ENCODE measurements at places on chromosomes 6 and 20. TPM values are rescaled to one million over a fixed set of nuclear protein-coding genes. Genes with fewer than 3 reads are reported as not detected.
A peak's percentile ranks its signal among the peaks of the same experiment; 100 is the strongest.

GRCh38 chr6:150875841-150876240, 10.3 kb downstream of the MTHFD1L start:
- DNase-seq, result no peak

GRCh38 chr20:11234608-11235007, 560.8 kb upstream of the JAG1 start:
- DNase-seq, result no peak

DNA sequence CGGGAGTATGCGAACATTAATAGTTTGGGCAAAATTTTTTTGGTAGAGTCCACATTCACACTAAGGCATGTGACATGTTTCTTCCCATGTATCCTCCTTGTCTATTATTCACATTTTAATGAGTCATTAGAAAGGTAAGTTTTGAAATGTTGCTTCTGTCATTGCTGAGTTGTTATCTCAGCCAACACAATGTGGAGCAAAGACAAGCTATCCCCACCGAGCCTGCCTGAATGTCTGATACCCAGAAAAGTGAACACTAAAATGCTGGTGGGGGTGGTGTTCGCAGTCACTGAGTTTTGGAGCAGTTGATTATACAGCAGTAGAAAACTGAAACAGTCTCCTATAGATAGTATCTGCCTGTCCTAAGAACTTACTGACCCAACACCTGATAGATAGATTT, 68.3 kb upstream of the ASF1A start:
- DNase-seq, result no peak

DNA sequence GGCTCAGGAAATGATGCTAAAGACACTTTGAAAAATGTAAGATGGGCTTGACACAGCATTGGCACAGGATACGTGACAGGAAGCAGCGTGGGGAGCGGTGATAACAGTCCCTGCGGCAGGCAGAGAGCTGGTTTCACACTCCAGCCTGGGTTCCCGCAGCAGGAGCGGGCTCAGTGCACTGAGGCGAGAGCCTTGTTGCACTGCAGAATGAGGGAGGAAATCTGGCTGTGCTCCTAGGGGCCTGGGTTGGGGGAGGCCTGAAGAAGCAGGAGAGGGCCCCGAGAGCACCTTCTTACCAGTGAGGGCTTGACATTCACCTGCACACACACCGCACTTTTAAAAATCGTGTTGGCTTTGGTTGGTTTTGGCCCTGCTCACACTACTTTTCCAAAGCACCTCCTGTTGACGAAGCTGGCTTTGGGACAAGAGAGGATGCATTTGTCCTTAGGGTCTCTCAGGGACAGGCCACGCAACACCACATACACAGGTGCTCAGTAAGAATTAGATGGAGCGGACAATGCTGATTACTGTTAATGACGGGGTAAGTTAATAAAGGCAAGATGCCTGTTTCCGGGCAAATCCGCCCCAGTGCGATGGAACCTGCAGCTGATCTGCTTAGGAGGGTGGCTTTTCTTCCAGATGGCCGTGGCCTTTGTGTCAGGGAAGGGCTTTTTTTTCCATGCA, 49.4 kb upstream of the ARMC2 start:
- DNase-seq, result no peak

- no peak for DNase-seq
These were observed 24.8 kb upstream of the RIMS4 start for GRCh38 chr20:44835116-44835515.

- DNase-seq, result no peak
These were observed 2.7 kb upstream of the HACE1 start for GRCh38 chr6:104862456-104862855.

DNA sequence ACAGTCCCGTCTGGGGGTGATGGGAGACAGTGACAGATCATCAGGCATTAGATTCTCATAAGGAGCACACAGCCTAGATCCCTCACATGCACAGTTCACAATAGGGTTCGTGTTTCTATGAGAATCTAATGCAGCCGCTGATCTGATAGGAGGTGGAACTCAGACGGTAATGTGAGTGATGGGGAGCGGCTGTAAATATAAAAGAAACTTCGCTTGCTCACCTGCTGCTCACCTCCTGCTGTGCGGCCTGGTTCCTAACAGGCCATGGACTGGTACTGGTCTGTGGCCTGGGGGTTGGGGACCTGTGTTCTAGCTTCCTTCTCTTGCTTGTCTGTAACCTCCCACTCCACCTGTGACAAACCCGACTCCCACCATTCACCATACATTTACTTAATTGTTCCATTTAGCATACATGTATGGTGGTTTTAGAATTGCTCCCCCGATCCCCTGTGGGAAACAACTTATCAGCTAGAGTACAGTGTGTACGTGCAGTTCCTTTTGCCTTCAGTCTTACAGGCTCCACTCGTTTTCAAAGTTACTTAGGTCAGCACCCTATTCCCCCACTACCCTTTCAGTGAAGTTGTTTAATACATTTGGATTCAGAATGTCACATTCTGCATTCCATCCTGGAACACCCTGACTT, 4.0 kb downstream of the MANBAL start:
- no peak for DNase-seq

DNA sequence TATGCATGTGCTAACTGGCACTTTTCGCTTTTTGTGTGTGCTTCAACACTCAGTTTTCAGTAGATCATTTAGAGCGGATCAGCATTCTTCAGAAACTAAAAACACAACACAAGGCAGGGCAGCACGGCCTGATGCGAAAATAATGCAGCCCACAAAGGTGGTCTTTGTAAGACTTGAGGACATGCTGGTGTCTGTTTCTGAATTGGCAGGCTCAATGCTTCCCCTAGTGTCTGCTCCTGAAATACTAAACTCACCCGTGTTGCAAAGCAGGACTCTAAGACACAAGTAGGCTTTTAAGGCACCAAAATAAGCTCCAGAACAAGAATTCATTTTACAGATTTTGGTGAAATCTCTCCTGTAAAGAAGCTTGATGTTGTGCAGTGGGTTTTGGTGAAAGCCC, 676.5 kb downstream of the TENT5A start:
- DNase-seq, result no peak

GRCh38 chr6:127177030-127177922, 58.8 kb downstream of the RSPO3 start:
- no peak for DNase-seq

DNA sequence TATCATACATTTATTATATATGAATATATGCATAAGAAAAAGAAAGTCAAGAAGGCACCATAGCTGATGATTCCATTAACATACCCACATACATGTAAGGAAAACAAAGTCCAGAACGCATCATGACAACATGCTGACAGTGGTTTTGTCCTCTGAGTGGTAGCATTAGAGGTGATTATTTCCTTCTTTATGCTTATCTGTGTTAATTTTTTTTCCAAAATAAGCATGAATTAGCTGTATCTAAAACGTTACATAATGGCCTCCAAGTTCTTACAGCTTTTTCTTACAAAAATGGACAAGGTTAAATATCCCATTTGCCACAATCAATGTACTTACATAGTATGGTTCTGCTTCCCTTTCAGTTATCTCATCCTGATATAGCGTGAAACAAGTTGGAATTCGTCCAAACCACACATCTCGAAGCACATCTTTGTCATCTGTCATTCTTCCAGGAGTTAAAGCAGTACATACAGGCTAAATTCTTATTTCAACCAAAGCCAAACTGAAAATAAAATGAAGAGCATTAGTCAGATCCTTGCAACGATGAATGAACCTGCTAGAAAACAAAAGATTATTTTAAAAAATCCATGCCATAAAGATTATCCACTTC, 9.7 kb downstream of the ATG5 start:
- no peak for DNase-seq

DNA sequence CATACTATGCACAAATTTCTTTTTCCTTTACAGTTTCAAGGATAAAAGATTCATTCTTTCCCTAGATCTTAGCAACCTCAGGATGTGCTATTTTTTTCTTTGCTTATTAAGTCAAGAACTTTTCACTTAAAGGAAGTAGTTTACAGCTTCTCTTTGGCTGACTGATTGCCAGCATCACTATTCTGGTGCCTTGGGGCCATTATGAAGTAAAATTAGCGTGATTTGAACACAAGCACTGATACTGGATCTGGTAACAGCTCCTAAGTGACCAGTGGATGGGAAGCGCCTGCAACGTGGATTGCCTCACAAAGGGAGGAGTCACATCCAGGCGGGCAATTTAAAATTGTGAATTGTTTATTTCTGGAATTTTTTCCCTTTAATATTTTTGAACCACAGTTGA, 147.1 kb downstream of the ARID1B start:
- no peak for DNase-seq

DNA sequence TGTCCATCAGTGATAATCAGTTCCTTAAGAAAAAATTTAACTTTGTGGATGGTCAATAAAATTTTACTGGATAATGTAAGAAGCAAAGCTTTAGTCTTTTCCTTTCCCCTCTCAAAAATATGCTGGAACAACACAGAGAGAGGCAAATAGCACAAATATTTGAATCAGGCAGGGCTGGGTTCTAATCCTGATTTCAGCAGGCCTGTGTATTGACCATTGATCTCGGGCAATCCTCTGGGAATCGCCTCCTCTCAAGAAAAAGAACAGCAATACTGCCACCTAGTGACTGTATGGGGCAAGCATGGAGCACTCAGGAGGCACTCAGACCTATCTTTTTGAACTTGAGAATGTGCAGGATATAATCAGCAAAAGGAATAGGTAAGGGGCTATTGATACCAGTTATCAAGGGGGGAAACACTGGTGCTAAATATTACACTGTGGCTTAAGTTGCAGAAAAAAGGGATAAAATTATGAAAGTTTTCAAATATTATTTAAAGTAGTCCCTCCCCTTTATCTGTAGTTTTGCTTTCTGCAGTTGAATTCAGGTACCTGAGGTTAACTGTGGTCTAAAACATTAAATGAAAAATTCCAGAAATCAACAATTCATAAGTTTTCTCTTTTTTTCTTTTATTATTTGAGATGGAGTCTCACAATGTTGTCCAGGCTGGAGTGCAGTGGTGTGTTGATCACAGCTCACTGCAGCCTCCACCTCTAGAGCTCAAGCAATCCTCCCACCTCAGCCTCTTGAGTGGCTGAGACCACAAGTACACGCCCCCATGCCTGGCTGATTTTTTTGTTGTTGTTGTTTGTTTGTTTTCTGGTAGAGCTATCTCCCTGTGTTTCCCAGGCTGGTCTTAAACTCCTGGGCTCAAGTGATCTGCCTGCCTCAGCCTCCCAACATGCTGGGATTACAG, 91.8 kb upstream of the NHSL1 start:
- DNase-seq, result peak; percentile 26

GRCh38 chr20:43975096-43975768, 60.6 kb downstream of the TOX2 start:
- peak; percentile 21 for DNase-seq

GRCh38 chr6:22062807-22063408, 233.9 kb downstream of the PRL start:
- DNase-seq, result no peak

The THBD gene
- total RNA-seq, result 17.1 TPM

The ERMARD gene
- 34.2 TPM for total RNA-seq

The CAPN11 gene
- total RNA-seq, result not detected

The STX11 gene
- 4.1 TPM for total RNA-seq
